ENCODE measurements at places on chromosomes 4 and X. TPM values are rescaled to one million over a fixed set of nuclear protein-coding genes. Genes with fewer than 3 reads are reported as not detected.

DNA sequence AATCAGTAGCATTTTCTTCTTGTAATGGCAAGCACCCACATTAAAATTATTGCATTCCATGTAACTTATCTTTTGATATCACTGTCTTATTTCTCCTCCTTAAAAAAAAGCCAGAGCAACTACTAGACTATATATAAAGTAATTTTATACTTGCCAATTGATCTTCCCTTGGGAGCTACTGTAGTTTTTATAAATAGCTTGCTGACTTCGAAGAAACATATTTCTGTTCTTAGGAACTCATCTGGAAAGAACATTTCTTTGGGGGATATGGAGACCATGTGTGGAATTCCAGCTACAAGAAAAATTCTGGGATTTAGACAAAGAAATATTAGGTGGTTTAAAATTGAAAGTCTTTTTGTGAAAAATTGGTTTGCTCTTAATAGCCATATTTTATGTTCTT, 94.9 kb downstream of the BMPR1B start:
- H3K4me3 ChIP-seq: no peak overlapping the region
- no peaks in the 10 kb centered on the region for H3K4me1 ChIP-seq
- DNase-seq: no peak
- no peak overlapping the region for H3K27ac ChIP-seq

DNA sequence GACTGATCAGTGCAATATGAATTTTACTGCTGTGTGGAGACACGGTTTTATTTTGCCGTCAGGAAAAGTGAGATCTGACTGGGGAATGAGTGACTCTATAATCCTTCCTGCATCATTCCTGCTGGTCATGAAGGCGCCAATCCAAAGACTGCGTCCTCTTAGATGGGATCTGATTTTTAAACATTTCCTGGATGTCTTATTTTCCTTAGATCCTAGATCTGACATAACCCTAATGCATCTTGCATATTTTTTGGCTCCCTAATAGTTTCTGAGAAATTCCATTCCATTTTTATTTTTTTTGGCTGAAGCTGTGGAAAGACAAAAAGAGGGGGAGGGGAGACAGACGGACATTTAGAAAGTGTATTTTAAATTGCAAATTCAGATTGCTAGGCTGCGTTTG, 454.9 kb upstream of the FAT1 start:
- no peaks in the 10 kb centered on the region for H3K27me3 ChIP-seq
- no peaks in the 10 kb centered on the region for H3K4me1 ChIP-seq
- no peak overlapping the region for H3K4me3 ChIP-seq

DNA sequence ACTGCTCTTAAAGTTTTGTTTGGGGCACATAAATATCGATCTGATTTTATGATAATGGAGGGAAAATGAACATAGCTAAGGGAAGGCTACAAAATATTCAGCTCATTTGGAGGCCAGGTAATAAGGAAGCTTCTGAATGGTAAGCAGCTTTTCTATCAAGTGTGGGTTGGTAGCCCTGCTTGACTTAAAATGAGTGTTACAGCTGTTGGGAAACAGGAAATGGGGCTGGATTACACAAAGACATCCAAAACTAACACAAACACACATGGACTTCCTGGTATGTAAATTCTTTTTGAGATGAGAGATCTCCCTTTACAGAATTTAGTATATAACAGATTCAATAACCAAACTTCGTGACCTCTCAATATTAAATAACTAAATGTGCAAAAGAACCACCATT, 58.0 kb downstream of the FGF16 start:
- no peaks in the 10 kb centered on the region for H3K36me3 ChIP-seq
- H3K4me3 ChIP-seq: no peak overlapping the region
- no peaks in the 10 kb centered on the region for H3K27me3 ChIP-seq

GRCh38 chr4:99624141-99624719, 33.4 kb downstream of the C4orf54 start:
- no peak for DNase-seq
- peak overlapping the region; percentile 33 for H3K27ac ChIP-seq
- H3K36me3 ChIP-seq: no peaks in the 10 kb centered on the region
- H3K27me3 ChIP-seq: no peaks in the 10 kb centered on the region

GRCh38 chrX:131778269-131779218, 234.7 kb downstream of the OR13H1 start:
- no peak overlapping the region for H3K4me3 ChIP-seq
- H3K27ac ChIP-seq: no peak overlapping the region
- H3K27me3 ChIP-seq: no peaks in the 10 kb centered on the region
- H3K36me3 ChIP-seq: no peaks in the 10 kb centered on the region
- H3K4me1 ChIP-seq: no peaks in the 10 kb centered on the region

The ETDB gene
- 2.0 TPM for total RNA-seq

The USP53 gene
- 46.9 TPM for total RNA-seq

The GPRIN3 gene
- total RNA-seq: 2.2 TPM

The TDO2 gene
- 0.62 TPM for total RNA-seq

The FOXR2 gene
- 5.6 TPM for total RNA-seq

The DKK2 gene
- 0.62 TPM for total RNA-seq

The SFRP2 gene
- total RNA-seq: 0.39 TPM
